ENCODE measurements at places on chromosomes 12 and 14.

DNA sequence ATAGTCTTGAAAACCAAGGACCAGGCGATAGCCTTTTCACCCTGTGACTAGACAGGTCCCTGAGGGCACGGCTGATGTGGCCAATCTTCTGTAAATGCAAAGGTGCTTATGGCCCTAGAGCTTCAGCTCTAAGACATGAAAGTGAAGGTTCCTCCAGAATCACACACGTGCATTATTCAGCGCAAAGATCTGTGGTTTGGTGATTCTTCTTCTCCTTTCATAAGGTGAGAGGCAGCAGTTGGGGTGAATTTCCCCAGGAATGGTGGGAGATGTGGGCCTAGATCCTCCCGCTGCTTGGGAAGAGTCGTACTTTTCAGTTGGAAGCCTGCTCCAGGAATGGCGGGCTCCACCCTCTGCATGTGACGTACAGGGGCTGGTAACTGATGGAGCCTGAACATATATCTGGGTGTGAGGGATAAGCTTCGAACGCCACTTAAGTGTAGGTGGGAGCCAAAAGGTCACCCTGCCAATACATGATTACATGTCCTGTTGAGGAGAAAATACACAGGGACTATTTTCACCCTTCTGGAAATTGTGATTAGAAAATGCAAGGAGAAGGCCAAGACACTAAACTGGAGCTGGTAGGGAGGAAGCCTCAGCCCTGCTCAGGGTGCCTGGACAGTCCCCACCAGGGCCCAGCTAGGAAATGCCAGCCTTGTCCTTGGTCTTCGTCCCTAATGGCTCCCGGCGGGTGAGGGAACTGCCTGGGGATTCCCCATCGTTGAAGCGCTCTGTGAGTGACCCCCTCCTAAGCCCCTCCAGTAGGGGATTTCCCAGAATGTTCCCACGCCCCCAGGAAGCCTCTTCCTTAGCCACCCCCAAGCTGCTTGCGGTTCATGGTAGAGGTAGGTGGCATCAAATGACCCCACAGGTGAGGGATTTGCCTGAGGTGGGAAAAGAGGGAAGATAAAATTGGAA lies 17.6 kb downstream of the BATF start:
- DNase-seq, result no peak

DNA sequence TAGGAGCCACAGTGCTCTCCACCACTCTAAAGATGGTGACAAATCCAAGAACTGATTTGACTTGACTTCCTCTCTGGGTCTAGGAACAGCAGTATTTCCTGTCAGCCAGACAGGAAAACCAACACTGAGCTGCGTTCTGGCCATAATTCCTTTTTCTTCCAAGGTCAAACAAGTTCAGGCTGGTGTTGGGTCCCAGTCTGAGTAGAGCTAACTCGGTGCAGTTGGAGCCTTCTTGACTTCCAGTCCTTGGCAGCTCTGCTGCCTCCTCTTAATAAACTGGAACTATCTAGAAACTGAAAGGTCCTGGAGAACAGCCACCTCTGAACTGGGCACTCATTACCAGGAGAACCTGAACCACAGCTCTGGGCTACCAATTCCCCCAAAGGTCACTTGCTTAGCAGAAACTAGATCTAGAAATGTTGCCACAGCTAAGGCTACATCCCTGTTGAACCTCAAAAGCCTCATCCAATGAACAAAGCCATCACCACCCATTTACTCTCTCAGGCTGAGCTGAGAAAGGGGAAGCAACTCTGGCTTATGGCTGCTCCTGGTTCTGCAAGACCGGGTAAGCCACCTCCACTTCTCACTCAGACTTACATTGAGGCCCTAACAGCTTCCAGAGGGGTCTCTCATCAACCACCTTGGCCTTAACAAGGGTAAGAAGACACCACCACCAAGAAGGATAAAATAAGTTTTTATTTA lies 27.7 kb downstream of the MAX start:
- no peak for DNase-seq

DNA sequence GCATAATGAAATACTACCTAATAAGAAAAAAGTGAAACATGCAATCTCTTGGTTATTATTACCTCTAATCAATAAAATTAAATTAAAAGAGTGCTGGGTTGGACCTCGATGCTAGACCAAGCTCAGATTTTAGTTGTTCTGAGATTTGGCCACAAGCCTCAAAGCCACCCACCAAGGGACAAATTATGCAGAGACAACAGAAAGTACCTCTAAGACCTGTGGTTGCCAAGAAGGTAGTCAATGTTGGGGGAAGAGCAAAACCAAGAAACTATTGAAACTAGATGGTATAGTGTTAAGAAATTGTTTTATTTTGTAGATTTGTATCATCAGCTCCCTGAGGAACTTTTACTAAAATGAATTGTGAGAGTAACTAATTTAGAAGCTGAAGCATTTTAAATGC lies 43.8 kb upstream of the ARID2 start:
- no peak for DNase-seq

DNA sequence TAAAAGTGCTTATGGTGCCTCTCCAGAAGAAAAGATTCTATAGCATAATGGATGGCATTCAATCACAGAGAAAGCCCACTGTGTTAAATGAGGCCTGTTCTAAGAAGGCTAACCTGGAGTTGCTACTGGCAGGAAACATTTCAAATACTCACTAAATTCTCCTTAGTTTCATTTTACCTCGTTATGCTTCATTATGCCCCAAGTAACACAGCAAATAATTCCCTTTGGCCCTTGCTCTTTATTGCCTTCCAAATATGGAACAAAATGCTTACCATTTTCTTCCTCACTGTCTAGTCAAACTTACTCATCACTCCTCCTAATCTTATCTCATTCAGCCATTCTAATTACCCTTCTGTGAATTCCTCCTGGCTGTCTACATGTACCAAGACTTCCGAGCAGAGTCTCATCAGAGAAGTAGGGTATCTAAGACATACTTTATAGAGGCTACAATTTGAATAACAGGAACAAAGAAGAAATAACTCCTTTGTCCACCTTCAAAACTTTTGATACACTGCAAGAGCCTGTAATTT lies 292.1 kb upstream of the CLEC14A start:
- DNase-seq, result no peak

- DNase-seq, result no peak
These were observed 74.6 kb upstream of the CDKN3 start for GRCh38 chr14:54322246-54322645.

GRCh38 chr12:12587878-12588277 lies 23.8 kb upstream of the CREBL2 start:
- no peak for DNase-seq

- no peak for DNase-seq
These were observed 177.9 kb downstream of the VRK1 start for GRCh38 chr14:96975116-96975515.

DNA sequence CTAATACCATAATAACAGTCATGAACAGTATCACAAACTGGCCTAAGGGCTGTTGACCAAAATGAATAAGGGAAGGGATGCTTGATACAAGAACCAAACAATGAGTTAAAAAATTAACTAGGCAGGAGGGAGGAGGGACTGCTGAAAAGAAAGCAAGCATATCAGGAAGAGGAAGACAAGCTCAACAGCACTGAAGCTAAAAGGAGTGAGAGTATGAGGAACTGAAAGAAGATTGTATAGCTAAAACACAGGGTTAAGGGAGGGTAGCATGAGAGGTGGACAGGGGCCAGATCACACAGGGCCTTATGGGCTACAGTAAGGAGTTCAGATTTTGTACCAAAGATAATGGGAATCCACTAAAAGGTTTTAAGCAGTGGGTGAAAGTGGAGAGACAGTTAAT lies 34.1 kb downstream of the ITGA7 start:
- no peak for DNase-seq

DNA sequence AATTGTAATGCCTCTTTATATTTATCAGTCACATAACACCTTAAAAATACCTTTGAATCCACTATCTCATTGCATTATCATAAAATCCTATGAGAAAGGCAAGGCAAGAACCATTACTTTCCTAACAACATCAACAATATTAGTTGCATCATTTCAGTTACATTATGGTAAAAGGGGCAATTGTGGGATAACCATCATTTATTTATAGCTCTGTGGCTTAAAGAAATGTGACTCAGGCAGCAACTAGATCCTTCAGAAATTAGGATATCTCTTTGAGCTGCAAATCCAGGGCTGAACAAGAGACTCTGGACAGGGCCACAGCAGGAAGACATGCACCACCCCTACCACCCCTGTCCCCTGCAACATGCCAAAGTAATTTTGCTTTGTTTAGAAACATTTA lies 36.4 kb downstream of the EPS8 start:
- DNase-seq, result no peak

DNA sequence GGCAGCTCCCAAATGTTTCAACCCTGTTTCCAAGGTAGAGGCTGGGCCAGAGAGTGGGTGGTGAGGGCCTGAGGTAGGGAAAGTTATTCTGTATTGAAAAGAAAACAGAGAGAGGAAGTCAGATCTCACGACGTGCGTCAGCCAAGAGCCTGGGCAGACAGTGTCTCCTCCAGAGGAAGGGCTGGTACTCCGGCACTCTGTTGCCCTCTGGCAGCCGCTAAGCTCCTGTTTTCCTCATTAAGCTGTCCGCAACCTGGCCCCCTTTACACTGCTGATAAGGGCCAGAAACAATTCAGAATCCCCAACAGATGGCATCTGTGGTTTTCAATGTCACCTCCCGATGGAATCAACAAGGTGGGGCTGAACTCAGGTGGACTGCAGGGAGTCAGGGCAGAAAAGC lies 26.0 kb upstream of the LTBP2 start:
- no peak for DNase-seq

GRCh38 chr14:99272632-99272898 lies 568 bp upstream of the BCL11B start:
- no peak for DNase-seq

DNA sequence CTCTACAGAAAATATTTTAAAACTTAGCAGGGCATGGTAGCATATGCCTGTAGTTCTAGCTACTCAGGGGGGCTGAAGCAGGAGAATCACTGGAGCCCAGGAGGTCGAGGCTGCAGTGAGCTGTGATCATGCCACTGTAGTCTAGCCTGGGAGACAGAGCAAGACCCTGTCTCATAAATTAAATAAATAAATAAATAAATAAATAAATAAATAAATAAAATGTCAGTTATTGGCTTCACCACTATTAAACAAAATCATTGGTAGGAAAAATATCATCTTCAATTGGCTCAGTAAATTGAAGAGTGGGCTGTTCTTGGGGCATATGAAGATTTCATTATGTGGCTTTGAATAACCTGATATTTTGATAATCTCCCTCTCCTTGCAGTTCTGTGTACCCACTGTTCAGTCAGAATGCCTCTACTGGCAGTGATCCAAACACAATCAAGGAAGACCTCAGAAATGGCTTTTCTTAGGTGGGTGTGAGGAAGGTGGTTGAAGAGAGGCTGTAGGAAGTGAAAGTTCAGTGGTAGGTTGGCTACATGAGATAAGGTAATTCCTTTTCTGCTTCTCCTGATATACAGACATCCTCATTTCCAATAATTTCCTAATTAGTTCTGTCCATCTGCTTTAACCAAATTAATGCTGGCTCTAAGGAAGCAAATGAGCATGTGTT lies 175.8 kb downstream of the MSRB3 start:
- no peak for DNase-seq

DNA sequence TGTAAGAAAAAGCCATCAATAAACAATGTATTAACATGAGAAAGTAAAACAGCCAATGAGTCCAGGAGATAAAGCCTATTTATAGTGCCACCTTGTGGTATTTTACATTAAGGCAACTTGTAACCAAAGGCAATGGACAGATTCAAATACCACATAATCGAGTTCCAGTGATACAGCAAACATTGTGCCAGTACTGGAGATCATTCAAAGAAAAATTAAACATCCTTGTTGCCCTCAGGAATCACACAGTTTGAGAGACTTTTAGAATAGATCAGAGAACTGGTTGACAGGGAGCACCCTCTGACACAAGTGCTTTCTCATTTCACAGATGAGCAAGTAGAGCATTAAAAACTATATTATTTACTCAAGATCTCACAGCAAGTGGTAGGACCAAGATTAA lies 98.1 kb downstream of the DDHD1 start:
- no peak for DNase-seq

DNA sequence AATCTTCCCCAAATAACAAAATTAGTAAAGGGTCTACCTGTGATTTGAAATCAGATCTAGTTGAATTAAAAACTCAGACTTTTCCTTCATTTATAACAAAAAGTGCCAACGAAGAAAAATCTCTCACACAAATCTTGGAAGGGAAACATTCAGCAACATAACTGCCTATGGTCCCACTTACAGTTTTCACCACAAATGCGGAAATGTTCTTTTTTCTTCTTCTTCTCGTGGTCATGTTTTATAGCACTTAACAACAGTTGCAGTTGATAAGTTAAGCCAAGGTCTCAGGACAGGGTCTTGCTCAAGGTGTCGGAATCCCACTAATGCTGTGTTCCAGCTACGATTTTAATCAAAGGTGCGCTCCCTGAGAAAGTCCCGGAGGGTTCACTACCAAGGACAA lies 10.1 kb downstream of the RNASE6 start:
- DNase-seq, result no peak

All from left cardiac atrium (tissue), 4 donors.